ENCODE measurements at places on chromosomes 1 and 21.
A peak's percentile ranks its signal among the peaks of the same experiment; 100 is the strongest.

GRCh38 chr1:1921459-1921862 is 2.4 kb upstream of the TMEM52 start:
- DNase-seq, result no peak

GRCh38 chr1:56057466-56058405 is 521.6 kb downstream of the PLPP3 start:
- DNase-seq, result no peak

GRCh38 chr1:165679282-165680036 is 18.9 kb downstream of the ALDH9A1 start:
- DNase-seq, result no peak

DNA sequence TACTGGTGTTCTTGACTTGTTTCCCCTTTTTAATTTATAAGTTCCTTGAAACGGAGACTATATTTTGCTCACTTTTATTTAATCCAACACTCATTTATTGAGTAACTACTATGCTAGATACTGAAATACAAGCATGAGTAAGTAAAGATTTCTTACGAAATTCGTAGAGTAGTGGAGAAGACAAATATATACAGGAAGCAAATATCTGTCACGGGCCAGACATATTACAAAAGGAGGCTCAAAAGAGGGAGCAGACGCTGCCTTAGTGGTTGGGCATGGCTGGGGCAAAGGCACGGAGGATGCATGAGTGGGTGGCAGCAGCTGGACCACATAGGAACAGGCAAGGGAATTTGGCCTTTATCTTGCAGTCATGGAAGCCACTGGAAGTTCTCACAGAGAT is 6.8 kb downstream of the NCF2 start:
- DNase-seq, result no peak

GRCh38 chr1:42380586-42381279 is at the start of gene RIMKLA:
TSS of gene RIMKLA (plus strand) at chr1:42380792. CDS start at chr1:42380935, 143 bp downstream.
- peak; percentile 71 for DNase-seq

DNA sequence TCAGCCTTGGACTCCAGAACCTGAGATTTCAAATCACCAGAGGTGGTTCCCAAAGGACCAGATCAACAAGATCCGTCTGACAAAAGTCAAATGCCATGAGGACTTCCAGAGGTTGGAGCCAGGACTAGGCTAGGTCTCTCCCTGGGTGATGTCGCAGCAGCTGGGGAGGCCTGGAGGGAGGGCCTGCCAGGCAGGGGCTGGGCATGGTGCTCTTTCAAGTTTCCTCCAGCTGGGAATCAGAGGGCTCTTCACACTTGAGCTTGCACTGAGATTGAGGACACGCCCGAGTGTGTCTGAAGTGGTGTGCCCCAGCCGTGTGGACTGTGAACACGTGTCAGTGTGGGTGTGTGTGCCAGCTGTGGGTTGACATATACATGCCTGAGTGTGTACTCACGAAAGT is 21.3 kb upstream of the RSPO1 start:
- no peak for DNase-seq

DNA sequence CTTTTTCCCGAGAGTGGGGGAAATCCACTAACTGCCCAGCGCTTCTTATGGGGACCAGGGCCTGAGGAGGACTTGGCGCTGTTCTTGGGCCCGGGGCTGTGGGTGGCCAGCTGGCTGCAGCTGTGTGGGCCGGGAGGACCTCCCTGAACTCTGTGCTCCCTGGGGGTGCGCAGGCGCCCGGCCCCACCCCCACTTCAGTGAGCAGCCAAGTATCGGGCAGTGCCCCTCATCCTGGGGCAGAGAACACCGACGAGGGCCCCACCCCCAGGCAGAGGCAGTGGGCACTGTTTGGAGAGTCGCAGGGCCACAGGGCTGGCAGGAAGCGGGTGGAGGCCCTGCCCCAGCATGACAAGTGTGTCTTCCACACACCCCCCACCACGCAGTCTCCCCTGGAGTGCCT is 32.5 kb upstream of the SLC19A1 start:
- no peak for DNase-seq

DNA sequence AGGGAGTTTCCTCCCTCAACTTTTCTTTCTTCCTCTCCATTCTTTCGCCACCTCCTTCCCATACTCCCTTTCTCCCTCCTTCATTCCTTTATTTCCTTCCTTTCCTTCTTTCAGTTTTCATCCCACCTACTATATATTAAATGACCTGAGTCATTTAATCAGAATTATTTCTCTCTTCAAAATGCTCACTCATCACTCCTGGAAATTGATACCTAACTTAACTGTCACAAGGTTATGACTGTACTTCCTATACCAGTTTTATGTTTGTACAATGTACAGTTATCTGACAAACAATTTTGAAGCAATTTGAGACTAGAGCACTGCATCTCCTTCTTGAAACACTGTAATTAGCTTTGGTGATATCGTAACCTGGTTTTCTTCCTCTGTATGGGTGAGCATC is 41.4 kb downstream of the NEXN start:
- DNase-seq, result no peak

DNA sequence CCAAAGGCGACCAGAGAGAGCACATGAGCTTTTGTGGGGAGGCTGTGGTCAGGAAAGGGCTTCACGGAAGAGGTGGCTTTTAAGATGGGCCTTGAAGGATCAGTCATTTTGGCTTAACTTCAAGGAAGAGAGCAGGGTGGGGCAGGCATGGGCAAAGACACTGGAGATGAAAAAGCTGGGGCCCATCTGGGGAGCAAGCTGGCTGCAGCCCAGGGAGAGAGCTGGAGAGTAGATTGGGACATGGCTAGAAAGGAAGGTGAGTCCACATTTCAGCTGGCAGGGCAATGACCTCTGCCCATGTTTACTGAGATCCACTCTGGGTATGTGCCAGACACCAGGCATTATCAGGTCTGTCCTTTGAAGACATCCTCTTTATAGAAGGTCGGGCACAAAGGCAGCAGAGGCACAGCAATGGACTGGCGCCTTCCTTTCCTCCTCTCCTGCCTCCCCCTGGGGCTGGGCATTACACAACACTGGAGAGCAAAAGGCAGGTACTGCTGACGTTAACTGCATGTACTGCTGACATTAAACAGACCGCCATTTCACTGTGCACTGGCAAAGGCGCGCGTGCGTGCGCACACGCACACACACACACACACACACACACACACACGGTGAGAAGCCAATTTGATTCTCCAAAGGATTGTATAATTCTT is 2.2 kb upstream of the UBXN10 start:
- DNase-seq, result no peak

- DNase-seq, result peak; percentile 21
Measured at GRCh38 chr1:186374303-186375151, 526 bp downstream of the TPR start.

- DNase-seq, result no peak
Measured at GRCh38 chr1:10682449-10683309, 113.8 kb downstream of the CASZ1 start.

GRCh38 chr1:125065092-125065820 is 3880.5 kb downstream of the SRGAP2C start:
- DNase-seq, result no peak

GRCh38 chr1:203163891-203164635 is 11.6 kb downstream of the MYBPH start:
- no peak for DNase-seq

GRCh38 chr1:162022626-162023025 is 1.0 kb downstream of the OLFML2B start:
- DNase-seq, result no peak

DNA sequence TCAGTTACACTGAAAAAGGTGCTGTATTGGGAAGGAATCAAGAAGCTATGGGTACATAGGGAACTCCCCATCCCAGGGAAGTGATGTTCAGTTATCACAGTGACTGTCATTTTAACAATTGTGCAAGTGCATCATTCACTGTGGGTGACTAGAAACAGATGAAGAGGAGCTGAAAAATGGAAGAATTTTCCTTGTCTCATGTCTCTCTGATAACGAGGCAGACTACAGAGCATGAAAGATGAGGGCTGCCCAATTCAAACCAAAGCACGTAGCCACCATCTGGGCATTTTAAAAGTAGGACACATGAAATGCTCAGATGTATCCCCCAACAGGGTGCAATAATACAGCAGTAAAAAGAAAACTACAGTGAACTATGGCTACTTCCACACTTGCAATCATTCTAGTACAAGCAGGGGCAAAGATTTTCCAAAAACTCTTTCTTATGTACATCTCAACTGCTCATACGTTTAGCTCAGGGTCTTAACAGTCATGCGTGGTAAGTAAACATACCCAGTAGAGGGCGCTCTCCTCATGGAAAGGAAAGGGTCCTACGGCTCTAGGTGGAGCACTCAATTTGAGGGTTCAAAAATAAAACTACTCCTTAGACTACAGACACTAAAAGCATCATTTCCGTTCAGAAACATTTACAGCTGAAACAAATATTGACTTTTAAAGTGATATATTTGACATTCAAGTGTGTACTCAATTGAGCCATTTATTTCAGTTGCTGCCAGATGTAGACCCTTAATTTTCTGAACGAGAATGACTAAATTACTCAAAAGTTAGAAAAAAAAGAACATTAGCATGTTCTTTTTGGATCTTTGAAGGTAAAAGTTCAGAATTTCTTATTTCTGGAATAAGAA is 143.2 kb downstream of the KCTD3 start:
- DNase-seq, result peak; percentile 28

GRCh38 chr1:174700775-174701174 is 253.0 kb downstream of the GPR52 start:
- peak; percentile 56 for DNase-seq

DNA sequence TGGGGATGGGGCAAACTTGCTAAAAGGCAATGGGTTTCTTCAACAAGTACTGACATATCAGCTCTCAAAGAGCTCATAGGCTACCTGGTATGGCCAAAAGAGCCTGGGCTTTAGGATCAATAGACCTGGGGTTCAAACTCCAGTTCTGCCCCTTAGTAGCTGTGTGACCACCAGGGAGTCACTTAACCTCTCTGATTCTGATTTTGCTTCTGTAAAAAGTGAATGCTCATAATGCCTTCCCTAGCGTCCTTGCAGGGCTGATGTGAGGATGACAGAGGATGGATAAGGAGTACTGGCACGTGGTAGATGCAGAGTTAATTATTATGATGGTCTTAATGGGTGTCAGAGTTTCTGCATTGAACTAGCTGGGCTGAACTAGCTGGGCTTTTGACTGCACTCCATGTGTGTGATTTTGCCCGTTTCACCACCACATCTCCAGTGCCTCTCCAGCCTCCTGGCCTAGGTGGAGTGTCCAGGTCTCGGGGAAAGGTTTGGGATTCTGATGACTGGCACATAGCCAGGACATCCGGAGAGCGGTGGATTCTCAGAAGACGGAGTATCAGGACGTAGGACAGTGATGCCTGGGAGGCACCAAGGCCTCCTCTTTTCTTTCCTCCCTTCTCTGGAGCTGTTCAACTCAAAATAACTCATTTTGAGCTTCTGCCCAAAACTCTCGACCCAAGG is 15.2 kb downstream of the DISP3 start:
- DNase-seq, result no peak

GRCh38 chr1:95548211-95548610 is 314.2 kb downstream of the RWDD3 start:
- DNase-seq, result no peak

- no peak for DNase-seq
Measured at GRCh38 chr21:15614766-15615165, 115.0 kb upstream of the USP25 start.

DNA sequence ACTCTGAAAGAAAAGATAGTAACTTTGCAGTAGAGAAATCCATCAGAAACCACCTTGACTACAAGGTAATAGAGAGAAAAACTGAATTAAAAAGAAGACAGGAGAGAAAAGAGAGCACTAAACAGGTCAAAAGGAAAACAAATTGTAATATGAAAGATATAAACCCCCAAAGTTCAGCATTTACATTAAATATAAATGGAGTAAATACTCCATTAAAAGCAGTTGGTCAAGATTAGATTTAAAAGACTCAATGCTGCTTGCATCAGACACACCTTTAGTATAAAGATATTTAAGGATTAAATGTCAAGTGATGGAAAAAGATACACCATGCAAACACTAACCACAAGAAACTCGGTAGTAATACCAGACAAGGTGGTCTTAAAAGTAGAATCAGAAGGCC is 110.5 kb downstream of the PEX14 start:
- DNase-seq, result no peak

DNA sequence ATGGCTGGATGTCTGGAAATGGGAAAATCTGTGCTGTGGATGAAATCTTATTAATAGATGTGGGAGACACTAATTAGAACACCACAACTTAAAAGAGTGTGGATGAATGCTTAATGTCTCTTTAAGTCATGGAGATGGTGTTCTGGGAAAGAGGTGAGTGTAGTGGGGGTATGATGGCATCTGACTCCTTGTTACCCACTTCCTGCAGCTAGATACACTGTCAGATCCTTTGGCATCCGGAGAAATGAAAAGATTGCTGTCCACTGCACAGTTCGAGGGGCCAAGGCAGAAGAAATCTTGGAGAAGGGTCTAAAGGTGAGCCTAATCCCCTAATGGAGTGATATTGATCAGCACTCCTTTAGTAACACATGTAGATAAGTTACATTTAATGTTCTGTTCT is 2.0 kb downstream of the RPL11 start:
- no peak for DNase-seq

- DNase-seq, result no peak
Measured at GRCh38 chr1:175863299-175864050, 120.1 kb upstream of the TNR start.

DNA sequence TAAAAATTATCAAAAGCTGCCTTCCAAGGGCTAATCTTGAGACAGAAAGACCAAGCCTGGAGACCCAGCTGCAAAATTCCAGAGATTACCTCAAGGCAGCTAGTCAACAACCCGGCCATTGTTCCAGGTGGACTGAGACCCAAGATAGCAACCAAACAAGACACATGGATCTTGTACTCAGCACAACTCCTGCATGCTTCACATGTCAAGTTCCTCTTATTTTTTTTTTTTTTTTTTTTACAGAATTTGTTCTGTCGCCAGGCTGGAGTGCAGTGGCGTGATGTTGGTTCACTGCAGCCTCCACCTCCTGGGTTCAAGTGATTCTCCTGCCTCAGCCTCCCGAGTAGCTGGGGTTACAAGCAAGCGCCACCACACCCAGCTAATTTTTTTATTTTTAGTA is 40.1 kb downstream of the CD2 start:
- DNase-seq, result no peak

DNA sequence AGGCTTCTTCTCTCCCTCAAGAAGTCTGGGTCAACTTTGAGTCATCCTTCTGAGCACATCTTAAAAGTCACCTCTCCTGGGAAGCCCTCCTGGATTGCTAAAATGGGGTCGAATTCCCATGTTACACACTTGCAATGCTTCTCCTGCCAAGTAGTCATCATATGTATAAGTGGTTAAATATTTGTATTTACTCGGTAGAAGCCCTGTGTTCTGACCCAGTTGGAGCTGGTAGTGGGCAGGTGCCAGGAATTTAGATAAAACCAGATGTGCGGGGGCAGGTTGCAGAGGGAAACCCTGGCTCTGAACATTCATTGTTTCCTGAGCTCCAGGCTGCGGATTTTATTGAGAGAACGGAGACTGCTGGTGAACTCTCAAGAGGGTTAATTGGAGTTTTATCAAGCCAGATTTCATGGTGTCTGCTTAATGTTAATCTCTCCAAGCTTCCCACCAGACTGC is 52.8 kb upstream of the RPL11 start:
- peak; percentile 23 for DNase-seq

GRCh38 chr1:50970509-50970887 is 453 bp downstream of the CDKN2C start:
- no peak for DNase-seq

- no peak for DNase-seq
Measured at GRCh38 chr1:19044975-19045831, 88.7 kb upstream of the IFFO2 start.

- DNase-seq, result no peak
Measured at GRCh38 chr1:165497069-165498013, 46.5 kb upstream of the LRRC52 start.

- no peak for DNase-seq
Measured at GRCh38 chr1:116870300-116870699, 39.4 kb upstream of the PTGFRN start.

Measured in AG08395 (cell line).